ENCODE measurements at places on chromosomes 3 and 15.
A peak's percentile ranks its signal among the peaks of the same experiment; 100 is the strongest.

DNA sequence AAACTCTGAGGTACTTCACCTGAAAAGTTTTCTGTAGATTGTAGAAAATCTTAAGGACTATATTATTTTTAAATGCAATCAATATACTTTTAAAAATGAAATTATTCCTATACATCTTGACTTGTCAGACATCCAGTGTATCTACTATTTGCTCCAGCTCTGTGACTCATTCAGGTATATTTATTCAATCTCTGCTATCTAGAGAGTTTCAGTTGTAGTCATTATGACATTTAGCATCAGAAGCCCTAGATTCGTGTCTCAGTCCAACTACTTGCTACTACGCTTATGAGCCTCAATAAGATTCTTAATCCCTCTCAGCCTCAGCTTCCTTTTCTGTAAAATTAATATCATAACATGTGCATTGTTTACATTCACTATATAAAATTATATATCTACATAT is 22.3 kb upstream of the EIF1B start:
- DNase-seq = no peak

- DNase-seq = no peak
Observed at GRCh38 chr15:28946803-28947202, 61.0 kb downstream of the APBA2 start.

- DNase-seq = no peak
Observed at GRCh38 chr15:66815318-66815717, 113.3 kb downstream of the SMAD6 start.

DNA sequence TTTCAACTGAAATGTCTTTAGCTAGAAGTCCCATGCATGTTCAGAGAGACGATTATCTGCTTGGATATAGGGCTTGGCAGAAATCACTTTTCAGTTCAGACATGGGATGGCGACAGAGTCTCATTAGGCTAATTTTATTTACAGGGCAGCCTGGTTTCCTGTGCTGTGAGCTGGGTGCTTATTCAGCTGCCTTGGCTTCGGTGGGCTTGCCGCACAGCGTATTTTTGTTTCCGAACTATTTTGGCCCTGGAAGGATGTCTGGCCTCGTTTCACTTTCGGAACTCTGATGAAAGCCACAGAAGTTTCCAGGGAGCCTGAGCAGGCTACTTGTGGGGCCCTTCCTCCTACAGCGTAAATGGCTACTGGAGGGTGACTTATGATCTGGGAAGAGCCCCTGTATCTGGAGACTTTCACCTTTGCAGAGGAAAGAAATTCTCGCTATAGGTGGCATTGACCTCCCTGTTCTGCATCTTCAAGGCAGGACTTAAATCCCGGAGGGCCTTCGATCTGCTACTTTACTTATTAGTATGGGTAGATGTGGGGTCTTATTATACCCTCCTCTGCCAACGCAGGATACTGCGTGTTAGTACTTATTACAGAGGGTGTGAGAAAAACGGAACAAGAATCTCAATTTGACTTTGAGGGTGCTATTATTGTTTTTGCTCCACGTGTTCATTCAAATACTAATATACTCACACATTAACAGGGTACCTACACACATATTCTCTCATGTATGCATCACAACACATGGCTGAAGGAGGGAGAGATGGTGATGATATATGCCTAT is 364.0 kb upstream of the RBMS3 start:
- DNase-seq = peak; percentile 26

GRCh38 chr3:36827133-36827532 is 62.8 kb upstream of the DCLK3 start:
- no peak for DNase-seq

- no peak for DNase-seq
Observed at GRCh38 chr3:39208463-39209055, 16.2 kb upstream of the XIRP1 start.

DNA sequence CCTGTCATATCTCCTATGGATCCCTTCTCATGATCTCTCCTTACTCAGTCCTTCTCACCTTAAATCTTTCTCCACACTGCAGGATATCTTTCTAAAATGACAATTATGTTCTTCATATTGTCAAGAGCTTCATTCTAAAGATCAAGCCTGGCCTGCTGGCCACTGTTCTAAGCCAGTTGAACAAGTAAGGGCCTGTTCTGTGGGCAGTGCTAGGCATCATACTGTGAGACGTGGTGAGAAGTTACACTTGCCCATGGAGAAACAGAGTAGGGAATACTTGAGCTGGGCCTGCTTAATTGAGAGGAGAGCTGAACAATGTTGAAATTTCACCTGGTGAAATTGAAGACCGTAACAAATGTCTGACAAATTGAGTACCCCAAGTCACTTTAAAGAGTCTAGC is 184.1 kb upstream of the RASGRP1 start:
- DNase-seq = no peak

- DNase-seq = no peak
Observed at GRCh38 chr15:38257676-38258075, 5.0 kb downstream of the SPRED1 start.

GRCh38 chr3:20039765-20040547 is at the start of gene KAT2B:
KAT2B (plus strand) TSS chr3:20040446; CDS start chr3:20040478, 32 bp downstream.
- peak; percentile 49 for DNase-seq

DNA sequence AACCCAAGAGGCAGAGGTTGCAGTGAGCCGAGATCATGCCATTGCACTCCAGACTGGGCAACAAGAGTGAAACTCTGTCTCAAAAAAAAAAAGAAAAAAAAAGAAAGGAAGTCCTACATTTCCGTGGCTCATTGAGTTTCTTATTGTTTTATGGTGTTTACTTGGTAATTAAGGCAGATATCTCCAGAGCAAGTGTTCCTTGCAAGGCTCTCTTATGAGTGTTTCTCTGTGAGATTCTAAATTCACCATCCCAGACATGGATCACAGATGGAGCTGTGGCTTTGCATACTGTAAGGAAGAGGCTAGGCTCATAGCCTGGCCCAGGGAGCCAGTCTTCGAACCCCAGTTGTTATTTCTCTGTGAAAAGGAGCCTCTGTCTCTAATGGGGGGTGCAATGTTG is 53.0 kb downstream of the IQGAP1 start:
- DNase-seq = no peak

DNA sequence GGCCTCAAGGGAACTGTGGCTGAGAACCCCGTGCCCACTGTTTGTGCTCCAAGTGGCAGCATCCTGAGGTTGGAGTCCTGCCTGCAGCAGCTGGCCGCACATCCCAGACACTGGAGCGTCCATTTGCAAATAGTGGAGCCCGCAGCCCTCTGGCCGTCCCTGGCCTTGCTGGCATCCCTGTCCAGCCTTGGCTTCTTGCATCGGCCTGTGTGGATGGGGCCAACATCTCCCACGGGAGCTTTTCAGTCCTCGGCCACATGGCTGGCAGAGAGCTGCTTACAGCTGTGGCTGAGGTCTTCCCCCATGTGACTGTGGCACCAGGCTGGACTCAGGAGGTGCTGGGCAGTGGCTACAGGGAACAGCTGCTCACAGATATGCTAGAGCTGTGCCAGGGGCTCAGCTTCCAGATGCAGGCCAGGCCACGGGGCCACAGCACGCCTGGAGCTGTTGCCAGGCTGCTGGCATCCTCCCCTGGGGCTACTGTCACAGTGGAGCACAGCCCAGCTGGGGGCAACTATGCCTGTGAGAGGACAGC is 71.2 kb downstream of the FAM43A start:
- no peak for DNase-seq

GRCh38 chr3:81713031-81713430 is 48.4 kb downstream of the GBE1 start:
- no peak for DNase-seq

DNA sequence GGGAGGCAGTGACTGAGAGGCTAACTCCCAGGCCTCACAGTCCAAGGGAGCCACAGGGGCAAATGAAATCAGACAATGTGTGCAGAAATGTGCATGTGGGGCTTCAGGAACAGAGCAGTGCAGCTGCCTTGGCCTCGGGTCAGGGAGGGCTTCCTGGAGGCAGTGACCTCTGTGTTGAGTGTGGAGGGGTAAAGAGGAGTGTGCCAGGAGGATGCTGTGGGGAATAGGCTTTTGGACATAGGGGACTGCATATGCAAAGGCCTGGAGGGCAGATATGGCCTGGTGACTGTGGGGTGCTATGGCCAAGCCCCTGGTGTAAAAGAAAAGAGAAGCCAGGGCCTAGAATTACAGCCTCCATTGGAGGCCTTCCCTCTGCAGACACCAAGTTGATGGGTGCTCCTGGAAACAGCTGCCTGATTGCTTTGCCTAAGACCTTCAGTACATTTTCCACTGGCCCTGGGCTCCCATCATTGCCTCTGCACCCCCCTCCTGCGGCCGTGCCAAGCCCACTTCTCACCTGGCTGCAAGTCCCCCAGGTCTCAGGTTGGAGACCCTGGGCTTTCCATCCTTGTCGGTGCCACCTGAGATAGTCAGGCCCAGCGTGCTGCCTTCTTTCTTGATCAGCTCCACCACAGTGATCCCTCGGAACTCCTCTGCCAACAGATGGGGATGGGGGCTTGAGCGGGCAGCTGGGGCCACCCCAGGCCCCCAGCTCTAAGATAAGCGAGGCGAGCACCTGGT is 15.1 kb downstream of the GRIP2 start:
- no peak for DNase-seq

GRCh38 chr3:105365391-105366325 is 1.1 kb upstream of the ALCAM start:
- DNase-seq = peak; percentile 36

- DNase-seq = no peak
Observed at GRCh38 chr3:134597390-134597970, 53.3 kb downstream of the KY start.

DNA sequence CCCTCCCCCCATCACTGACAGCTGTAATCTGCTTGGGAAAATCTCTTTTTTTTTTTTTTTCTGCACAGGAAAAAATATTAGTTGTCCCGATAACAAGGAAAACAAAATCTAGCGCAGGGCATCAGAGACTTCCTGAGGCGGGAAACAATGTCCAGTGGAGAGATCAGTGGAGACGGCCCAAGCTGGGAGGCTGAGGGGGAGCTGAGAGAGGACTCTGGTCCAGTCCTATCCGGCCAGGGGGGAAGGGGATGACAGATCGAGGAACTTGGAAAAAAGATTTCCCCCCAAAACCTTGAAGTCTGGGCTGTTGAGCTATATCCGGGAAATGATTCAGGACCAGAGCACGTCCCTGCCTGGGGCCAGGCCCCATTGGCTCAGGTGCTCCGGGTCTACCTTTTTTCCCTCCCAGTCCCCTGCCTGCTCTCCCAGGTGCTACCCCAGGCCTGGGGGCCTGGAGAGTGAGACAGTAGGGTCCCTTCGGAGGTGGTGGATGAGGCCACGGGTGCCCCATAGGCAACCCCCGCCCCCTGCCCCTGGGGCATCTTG is 14.0 kb upstream of the DLL4 start:
- no peak for DNase-seq

GRCh38 chr3:21752749-21753347 is 1.8 kb upstream of the ZNF385D start:
- peak; percentile 30 for DNase-seq

DNA sequence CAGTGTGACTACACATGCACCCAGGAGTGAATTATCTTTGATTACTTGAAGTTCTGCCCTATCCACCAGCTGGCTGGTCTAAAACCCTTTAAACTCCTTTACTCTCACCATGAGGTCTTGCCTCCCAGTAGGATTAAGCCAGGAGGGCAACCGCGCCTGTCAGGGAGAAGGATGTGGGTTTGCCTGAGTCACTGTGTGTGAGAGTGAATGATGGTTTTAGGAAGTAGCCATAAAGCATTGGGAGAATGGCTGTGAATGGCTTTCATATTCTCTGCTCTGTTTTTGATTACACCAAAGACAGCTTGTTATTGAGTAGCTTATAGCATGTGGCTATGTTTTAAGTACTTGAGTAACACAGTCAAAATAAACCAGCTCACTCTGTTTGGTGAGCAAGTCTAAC is 637.7 kb upstream of the TBL1XR1 start:
- DNase-seq = no peak

- DNase-seq = no peak
Observed at GRCh38 chr3:18098960-18099587, 326.1 kb downstream of the SATB1 start.

DNA sequence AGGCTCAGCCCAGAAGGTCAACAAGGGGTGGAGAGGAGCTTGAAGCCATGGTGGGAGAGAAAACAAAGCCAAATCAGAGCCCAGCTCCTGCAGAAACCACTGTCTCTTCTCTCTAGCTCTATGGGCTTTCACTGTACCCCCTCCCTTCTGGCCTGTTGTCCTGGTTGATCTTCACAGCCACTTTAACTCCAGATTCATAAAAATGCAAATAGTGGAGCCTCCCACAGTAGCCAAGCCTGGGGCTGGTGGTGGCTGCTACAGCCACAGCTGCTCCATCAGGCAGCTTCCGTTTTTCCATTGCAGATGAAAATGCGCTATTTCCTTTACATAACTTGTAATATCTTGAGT is 20.7 kb upstream of the CAV3 start:
- DNase-seq = no peak

DNA sequence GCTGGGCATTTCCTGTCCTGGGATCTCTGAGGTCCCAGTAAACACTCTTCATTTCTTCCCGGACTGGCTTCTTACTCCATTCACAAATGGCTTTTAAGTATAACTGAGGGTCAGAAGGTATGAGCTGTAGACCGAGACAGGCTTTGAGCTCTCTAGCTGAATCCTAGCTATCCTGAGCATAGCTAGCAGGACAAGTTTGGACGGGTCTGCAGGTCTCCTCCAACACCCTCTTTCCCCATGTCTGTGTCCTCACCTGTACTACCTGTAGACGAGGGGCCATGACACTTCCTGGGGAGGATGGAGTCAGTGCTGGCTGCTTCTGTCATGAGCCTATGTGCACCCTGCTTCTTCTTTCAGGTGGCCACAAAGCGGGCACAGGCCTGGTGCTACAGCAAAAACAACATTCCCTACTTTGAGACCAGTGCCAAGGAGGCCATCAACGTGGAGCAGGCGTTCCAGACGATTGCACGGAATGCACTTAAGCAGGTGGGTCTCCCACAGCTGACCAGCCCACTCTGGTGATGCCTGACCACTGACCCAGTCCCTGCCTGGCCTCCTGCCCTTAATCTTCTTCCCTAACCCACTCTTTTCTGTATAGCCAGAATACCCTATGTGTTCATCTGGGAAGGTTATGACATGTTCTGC is 72.1 kb upstream of the ACAD9 start:
- no peak for DNase-seq
